ENCODE measurements at places on chromosomes 1 and 21.

DNA sequence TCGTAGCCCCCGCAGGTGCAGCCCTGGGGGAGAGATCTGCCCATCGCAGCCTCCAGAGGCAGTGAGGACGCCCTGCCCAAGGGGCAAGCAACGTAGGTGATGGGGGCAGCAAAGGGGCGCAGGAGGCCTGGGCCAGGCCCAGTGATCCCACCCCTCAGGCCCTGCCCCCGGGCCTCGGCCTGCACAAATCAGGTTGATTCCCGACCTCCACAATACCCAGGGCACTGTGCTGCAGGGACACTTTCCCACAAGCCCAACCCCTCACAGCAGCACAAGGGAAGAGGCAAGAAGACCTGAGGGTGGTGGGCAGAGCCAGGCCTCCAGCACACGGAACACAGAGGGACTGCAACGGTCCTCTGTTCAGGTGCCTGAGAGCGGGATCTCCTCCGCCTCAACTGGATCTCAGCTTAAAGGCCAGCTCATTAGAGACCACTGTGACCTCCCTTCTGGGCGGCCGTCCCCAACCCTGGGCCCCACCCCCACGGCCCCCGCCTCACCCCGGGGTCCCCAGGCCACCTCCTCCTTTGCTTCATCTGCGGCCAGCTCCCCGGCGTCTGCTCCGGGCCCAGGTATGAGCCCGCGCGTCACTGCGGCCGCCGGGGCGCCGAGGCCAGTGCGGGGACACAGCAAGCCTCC lies 812 bp upstream of the ARF1 start:
- no peak for DNase-seq

DNA sequence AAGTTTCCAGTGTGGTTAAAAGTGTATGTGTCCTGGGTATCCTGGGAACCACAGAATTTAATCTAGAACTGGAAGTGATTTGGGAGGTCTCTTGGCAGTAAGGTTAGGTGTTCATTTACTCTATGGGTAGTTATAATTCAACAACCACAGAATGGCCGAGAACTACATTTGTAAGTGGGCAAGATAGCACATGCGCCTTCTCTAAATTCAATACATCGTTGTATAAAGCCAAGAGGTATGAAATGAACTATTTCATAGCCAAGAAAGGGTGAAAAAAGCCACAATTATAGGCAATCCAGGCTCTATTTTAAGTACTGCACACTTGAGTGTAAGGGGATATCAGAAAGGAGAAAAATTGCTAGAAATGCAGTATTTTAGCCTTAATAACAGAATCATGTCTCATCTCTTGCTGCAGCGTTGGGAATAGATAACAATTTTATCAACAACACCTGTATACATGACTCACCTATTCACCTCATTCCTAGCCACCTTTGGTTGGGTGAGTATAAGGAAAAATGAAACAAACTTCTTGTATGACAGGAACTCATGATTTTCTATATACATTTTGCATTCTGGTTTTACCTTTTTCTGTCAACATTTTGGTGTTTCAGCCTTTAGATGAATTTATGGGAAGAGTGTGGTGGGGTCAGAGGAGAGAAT lies 4.5 kb downstream of the SDCCAG8 start:
- no peak for DNase-seq

DNA sequence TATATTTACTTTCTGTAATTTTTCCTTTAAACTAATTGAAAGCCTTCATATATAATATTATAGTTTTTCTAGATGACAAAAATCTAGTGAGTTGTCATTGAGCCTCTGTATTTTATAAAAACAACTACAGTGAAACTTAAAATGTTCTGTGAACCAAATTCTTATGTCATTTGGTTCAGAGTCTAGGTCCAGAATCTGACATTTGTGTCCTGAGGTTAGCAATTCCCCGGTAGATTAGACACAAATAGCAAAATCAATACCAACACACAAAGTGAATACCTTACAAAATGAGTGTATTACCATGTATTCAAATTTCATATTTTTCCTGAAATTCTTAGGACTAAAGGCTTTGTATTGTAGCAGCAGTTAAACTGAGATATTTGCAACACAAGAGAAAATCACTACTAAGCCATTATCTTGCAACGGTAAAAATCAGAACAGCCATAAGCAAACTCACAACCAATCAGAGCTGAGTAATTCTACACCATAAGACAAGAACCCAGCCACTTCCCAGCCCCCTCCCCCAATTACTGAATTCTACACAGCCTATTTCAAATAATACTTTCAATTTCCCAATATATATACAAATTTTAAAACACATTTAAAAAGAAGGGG lies 573.5 kb downstream of the SMYD3 start:
- no peak for DNase-seq

DNA sequence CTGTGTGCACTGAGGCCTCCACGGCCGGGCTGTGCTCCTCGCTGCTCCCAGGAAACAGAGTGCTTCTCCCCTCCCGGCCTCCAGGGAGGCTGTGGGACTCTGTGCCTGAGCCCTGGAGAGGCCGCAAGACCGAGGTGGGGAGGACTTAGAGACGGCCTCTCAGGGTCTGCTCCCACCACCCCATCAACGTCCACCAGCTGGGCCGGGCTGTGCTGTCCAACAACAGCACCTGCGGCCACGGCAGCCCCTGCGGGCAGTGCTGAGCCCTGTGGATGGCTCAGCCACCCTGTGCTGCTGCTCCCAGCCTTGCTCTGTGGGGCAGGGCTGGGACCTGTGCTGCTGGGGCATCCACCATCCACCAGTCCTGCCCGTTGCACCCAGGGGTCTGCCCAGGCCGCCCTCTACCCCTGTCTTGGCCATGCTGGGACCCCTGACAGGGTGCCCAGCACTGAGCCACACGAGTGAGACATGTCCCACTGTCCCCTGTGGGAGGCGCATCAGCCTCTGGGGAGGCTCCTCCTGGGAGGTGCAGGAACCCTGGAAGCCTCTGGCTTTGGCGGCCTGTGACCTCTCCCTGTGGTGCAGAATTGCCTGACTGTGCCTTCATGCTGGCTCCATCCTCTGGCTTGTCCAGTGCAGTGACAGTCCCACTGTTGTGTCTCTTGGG lies 31.2 kb upstream of the LRRC3 start:
- DNase-seq: no peak

DNA sequence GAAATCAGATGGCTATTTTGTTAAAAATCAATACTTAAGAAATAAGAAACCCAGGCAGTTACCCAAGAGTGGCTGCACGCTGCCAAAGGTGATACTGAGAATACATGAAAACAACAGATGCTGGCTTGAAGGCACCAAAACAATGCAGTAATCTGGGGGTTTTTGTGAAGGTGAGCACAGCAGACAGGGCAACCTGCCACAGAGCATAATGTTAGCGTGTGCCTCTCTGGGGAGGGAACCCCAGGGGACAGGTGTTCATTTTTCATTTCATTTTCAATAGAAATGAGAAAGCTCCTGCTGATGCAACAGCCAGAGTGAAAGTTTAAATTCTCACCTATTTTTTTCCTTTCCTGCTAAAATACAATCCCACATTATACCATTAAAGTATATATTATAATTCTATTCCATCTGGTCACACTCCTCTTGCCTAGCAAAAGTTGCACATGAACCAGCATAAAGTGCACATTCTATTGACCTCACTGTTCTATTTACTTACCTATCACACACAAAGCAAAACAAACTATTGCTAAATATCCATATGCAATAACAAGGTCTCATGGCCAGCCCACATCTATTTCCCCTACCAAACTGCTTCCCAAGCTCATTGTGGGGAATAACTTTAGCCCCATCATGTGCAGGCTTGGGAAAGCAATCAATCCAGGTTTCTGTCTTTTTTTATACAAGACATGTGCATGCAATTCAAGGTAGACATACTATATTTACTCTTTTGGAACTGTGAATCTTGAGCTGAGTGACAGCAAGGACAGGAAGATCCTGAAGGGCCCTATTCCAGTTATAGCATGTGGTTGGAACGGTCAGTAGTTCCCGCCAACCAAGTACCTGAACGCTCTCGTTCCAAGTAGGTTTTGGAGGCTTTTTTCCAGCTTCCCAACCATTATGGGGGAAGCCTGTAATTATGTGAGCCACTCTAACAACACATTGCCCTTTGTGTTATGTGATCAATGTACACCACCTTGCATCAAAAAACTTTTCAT lies 173.6 kb downstream of the RERE start:
- DNase-seq: no peak

GRCh38 chr21:18759751-18760161 lies 356.2 kb upstream of the TMPRSS15 start:
- DNase-seq: no peak

GRCh38 chr1:182676274-182676673 lies 8.1 kb downstream of the RGS8 start:
- DNase-seq: no peak

GRCh38 chr1:64895500-64895899 lies 70.8 kb downstream of the JAK1 start:
- peak; percentile 60 for DNase-seq

GRCh38 chr1:46131093-46131492 lies 1.3 kb downstream of the PIK3R3 start:
- DNase-seq: no peak

- no peak for DNase-seq
These were observed 127.0 kb downstream of the CRB1 start for GRCh38 chr1:197394831-197395608.

GRCh38 chr1:228352677-228353481 lies 53.8 kb downstream of the TRIM11 start:
- DNase-seq: no peak

Data from fibroblast of upper back skin (primary cell).